ENCODE measurements at places on chromosomes 12 and 14.

DNA sequence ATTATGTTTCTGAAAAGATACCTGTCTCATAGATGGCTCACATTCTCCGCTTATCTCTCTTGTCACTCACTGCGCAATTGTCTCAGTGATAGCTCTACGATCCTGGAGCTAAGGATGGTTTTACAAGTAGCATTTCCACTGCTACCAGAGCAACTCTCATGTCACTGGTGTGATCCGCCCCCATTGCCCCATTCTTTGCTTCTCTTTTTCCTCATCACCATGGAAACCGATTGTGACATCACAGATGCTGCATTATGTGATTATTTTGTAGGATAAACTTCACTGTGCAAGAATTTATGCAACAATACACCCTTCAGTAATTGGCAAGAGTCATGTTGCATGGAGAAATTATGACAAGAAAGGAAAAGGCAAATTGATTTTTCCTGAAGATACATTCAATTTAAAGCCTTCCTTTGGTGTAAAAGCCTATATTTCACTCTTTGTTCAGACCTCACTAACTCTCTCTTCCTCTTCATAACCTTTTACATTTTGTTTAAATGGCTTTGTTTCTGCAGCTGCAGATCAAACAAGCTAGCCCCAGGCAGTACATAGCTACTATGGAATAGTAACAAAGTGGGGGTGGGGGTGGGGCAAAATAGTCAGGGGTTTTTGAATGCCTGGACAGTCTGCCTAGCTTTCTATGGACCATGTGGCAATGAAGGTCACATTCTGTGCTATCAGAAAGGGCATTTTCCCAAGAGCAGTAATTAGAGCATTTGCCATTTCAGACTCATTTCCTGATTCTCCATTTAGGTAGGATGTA is 539.8 kb downstream of the NRXN3 start:
- DNase-seq = no peak

GRCh38 chr12:34163443-34163842 is 141.1 kb downstream of the ALG10 start:
- DNase-seq = no peak

- no peak for DNase-seq
These were observed 24.7 kb upstream of the DYNC1H1 start for GRCh38 chr14:101939646-101940170.

DNA sequence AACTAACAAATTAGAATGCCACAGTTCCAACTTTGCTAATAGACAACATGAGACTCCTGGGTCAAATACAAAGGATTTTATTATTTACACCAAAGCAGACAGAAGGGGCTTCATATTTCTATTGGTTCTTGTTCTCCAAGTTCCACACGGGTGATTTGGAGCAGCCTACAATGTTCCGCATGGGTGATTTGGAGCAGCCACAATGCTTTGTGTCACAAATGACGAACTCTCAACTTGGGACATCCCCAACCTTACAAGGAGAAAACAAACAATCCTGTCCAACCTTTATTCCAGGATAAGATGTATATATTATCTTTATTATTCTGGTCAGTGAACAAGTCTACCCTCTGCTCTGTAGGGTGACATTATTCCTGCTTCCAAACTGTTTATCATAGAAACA is 694.3 kb upstream of the MGAT4C start:
- DNase-seq = no peak

- peak; percentile 42 for DNase-seq
These were observed 32.6 kb downstream of the CPSF2 start for GRCh38 chr14:92154283-92154942.

GRCh38 chr12:10562306-10562933 is 51.0 kb downstream of the MAGOHB start:
- DNase-seq = no peak

DNA sequence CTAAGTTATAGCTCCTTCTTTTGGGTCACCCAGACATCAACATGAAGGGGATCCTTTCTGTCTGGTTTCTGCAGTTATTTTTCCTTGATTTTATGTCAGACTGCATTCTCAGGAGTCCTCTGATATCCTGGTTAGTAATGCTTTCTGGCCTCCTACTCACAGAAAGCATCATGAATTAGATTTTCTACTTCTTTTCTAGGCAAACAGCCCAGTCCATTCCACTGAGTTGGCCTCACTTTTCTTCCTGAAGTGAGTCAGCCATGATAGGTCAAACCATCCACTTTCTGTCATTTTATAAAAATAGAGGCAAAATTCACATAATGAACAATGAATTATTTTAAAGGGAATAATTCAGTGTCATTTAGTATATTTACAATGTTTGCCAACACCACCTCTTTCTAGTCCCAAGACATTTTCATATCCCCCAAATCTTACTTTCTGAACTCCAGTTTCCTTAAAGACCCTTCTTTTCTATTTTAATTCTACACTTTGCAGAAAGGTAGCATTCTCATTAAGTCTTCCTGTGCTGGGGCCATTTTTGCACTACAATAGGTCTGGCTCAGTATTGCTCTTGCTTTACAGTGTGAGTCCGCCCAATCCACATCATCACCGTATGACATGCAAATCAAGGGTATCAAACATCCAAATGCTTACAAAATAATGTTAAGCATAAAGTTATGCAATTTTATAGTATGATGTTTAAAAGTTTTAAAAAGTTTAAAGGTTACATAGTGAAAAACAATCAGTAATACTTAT is 95.1 kb downstream of the UNC79 start:
- no peak for DNase-seq

GRCh38 chr14:23704890-23705289 is 68.7 kb downstream of the DHRS2 start:
- no peak for DNase-seq

DNA sequence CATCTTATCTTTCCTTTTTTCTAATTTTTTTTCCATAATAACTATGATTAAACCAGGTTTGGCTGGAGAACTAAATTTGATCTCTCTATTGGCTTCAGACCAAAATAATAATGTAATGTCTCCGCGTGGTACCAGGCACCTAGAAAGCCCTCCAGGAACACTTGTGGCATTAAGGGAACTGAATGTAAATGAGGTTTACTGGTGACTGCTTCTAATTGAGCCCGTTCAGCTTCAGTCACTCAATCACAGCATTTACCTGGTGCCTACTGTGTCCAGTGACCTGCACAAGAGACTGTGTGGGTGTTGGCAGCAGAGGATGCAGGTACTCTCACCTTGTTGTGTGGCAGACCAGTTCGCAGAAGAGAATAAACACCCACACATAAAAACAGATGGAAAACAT is 302.5 kb downstream of the DPF3 start:
- no peak for DNase-seq

DNA sequence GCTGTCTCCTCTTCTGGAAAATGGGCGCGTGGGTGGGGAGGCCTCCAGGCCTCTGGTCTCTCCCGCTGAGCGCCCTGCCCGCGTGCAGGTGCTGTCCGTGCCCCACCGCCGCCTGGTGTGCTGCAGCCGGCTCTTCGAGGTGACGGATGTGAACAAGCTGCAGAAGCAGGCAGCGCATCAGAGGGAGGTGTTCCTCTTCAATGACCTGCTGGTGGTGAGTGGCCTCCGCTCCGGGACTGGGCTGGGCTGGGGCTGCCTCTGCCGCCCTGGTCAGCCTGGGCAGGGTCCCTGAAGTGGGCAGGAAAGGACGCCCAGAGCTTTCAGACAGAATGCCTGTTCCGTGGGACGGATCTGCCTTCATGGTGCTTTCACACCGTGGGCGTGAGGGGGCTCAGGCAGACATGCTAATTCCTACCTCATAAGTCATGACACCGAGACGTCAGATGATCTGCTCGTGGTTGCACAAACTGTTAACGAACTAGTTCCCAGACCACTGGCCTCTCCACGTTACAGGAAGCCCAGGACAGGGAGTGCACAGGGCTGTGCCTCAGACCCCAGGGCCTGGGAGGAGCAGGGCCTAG is 50.5 kb downstream of the SLC6A12 start:
- no peak for DNase-seq

- no peak for DNase-seq
These were observed 107.1 kb upstream of the WSCD2 start for GRCh38 chr12:108021949-108022522.

- DNase-seq = no peak
These were observed 683.4 kb downstream of the TMEM121 start for GRCh38 chr14:106209755-106210154.

GRCh38 chr12:91109148-91109564 is 2.1 kb downstream of the LUM start:
- DNase-seq = no peak

GRCh38 chr14:54213536-54213935 is 183.3 kb upstream of the CDKN3 start:
- no peak for DNase-seq

DNA sequence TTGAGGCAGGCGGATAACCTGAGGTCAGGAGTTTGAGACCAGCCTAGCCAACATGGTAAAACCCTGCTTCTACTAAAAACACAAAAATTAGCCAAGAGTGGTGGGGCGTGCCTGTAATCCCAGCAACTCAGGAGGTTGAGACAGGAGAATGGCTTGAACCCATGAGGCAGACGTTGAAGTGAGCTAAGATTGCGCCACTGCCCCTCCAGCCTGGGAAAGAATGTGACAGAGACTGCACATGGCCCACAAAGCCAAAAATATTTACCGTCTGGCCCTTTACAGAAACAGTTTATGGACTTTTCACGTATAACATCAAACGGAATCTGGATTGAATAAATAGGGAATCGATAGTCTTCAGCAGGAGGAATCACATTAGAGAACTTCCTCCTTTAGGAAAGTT is 3.5 kb downstream of the RSRC2 start:
- no peak for DNase-seq

GRCh38 chr12:20483776-20484175 is 115.4 kb downstream of the PDE3A start:
- DNase-seq = no peak

DNA sequence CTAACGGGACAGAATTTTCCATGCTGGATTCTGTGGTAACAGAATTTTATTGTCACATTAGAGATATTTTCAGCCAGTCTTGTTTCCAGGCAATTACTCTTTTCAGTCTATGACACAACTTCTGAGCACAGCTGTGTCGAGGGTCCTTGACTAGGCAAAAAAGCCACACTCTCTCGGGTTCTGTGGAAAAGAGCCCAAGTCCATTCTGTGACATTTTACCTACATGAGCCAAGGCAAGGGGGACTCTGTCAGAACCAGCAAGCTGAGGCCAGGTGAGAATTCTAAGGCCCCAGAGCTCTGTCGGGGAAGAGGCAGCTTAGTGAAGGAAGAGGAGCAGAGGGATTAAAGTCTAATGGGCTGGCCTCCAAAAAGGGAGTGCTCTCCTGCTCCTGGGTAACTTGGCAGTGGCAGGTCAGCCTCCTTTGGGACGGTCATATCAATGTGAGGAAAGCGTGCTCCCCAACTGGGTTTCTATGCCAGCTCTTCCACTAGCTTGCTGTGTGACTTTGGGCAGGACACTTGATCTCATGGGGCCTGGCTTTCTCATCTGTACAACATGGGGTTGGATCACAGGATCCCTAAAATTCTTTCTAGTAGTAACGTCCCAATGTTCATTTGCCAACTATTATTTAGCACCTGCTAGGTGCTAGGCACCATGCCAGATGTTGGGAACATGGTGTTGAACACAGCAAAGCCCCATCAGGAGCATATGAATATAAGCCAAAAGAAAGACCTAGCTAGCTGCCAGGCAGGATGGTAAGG is 16.0 kb upstream of the RIC8B start:
- DNase-seq = no peak

GRCh38 chr12:132244724-132245295 is 84.6 kb downstream of the GALNT9 start:
- DNase-seq = no peak

GRCh38 chr14:79254069-79254775 is 957.1 kb downstream of the DIO2 start:
- DNase-seq = no peak

- DNase-seq = no peak
These were observed 109.7 kb downstream of the ZNF664 start for GRCh38 chr12:124082687-124083086.

DNA sequence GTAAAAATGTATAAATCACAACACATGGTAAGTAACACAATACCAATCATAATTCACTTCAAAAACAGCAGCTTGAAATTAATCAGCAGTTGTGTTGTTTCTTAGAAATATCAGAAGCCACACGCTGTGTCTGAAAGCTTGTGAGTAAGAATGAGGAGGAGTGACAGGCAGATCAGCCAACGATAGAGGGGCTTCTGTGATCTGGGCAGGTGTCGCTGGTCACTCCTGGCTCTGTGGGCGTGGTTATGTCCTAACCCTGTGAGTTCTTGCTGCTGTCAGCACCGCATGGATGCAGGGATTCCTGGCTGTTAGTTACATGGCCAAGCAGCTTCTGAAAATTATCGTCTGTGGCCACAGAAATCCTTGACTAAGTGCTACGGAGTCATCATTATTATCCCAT is 123.4 kb downstream of the SLC25A47 start:
- peak; percentile 77 for DNase-seq

Measured in NCI-H510A (cell line).